ENCODE measurements at places on chromosomes 12 and 14.

DNA sequence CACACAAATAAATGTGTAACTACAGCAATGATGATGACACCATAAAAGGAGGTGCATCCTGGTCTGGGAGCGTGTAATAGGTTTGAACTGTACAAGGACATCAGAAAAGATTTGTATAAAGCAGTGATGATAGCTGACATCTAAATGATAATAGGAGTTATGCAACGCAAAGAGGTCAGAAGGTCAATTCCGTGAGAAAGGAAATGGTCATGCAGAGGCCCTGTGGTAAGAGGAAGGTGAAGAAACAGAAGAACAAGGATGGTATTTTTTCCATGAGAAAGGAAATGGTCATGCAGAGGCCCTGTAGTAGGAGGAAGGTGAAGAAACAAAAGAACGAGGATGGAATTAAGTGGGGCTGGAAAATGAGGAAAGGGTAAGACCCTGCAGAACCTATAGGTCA, 106.7 kb upstream of the TMPO start:
- no peak for DNase-seq

DNA sequence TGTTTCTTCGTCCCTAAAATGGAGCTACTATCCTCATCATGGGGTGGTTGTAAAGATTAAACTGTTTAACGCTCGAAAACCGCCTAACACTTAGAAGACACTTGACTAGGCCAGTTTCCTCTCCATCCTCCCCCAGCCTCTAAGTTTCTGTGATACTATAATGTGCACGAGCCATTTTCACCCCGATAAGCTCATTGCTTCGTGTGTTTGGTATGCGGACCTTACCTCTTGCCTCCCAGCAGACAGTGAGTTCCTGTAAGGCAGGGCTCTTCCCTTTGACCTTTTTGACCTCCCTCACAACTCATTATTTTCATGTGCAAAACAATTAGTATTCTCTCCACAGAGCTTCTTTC, 499 bp upstream of the GXYLT1 start:
- DNase-seq: no peak

GRCh38 chr12:50112456-50113218, 601 bp downstream of the COX14 start:
- DNase-seq: peak; percentile 35

- DNase-seq: no peak
These were observed 187.8 kb upstream of the LRFN5 start for GRCh38 chr14:41418851-41419250.

GRCh38 chr12:120290609-120291305, 946 bp downstream of the RNU4-2 start:
- DNase-seq: peak; percentile 17

DNA sequence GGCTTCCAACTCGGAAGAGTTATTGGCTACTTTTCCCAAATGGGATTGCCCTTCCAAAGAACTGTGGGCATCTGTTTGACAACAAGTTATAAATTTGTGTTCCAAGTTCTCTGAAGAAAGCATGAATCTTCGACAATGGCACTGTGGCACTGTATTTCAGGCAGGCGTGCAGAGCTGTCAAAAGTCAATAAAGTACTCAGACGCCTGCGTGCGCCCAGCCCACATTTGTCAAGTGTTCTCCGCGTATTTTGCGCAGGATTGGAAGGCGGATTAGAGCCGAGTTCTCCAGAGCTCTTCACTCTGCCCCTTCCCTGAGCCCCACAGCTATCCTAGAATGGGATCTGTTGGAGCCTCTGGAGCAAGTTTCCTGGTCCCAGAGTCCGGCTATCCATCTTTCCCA, 103.2 kb downstream of the SLC25A47 start:
- DNase-seq: no peak

GRCh38 chr14:55103005-55103640, 25.9 kb upstream of the LGALS3 start:
- no peak for DNase-seq

GRCh38 chr14:71056168-71056567, 148.9 kb downstream of the PCNX1 start:
- DNase-seq: no peak

DNA sequence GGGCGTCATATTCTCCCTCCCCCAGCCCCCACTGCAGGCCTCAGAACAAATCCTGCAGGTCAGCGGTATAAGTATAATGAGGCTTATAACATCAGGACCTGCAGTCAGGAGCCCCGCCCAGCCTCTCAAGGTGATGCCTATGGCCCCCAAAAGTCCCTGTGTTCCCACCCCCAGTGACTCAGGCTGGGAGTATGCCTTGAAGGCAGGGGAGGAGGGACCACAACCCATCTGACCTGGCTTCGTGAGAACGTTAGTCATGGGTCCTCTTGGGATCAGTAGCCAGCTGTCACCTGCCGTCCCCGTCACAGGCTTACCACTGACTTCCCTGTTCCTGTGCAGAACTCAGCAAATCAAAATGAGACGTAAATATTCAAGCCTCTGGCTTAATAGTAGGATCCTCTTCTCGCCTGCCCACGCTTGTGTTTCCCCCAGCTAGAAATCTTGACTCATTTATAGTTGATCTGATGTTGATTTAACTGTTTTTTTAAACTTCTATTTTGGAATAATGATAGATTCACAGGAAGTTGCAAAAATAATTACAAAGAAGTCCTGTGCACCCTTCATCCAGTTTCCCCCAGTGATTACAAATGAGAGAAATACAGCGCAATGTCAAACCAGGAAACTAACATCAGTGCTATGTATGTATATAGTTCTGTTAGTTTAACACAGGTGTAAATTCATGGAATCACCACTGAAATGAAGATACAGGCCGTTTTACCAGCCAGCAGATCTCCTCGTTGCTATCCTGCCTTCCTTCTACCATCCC, 107.5 kb downstream of the ADGRD1 start:
- DNase-seq: no peak

GRCh38 chr14:68730811-68731425, 61.9 kb downstream of the ZFP36L1 start:
- no peak for DNase-seq

DNA sequence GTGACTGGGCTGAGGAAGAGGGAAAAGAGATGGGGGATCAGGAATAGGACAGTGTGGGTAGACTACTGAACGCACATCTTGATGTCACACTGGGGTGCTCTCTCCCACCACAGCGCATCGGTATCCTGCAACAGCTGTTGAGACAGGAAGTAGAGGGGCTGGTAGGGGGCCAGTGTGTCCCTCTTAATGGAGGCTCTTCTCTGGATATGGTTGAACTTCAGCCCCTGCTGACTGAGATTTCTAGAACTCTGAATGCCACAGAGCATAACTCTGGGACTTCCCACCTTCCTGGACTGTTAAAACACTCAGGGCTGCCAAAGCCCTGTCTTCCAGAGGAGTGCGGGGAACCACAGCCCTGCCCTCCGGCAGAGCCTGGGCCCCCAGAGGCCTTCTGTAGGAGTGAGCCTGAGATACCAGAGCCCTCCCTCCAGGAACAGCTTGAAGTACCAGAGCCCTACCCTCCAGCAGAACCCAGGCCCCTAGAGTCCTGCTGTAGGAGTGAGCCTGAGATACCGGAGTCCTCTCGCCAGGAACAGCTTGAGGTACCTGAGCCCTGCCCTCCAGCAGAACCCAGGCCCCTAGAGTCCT, 6.9 kb downstream of the C1QL4 start:
- no peak for DNase-seq

DNA sequence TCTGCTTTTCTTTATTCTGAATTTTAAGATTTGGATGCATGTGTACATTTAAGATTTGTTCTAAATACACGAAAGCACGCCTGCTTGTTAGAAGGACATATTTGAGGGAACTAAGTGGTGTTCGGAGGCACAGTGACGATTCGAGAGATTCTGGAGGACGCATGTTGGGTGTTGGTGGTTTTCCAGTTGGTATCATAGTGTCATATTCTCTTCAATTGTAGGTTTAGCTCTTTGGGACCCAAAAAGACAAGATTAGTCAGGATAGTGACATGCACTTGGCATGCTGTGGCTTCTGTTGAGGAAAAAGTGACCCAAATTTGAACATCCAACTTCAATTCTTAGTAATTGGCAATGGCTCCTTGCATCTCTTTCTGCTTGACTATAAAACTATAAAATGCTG, 30.1 kb downstream of the PRKCH start:
- DNase-seq: no peak

GRCh38 chr14:75917946-75918335, 63.9 kb downstream of the TGFB3 start:
- no peak for DNase-seq

GRCh38 chr12:125092872-125093680, 27.8 kb downstream of the AACS start:
- DNase-seq: no peak

GRCh38 chr14:89502966-89503365, 85.9 kb upstream of the FOXN3 start:
- no peak for DNase-seq

DNA sequence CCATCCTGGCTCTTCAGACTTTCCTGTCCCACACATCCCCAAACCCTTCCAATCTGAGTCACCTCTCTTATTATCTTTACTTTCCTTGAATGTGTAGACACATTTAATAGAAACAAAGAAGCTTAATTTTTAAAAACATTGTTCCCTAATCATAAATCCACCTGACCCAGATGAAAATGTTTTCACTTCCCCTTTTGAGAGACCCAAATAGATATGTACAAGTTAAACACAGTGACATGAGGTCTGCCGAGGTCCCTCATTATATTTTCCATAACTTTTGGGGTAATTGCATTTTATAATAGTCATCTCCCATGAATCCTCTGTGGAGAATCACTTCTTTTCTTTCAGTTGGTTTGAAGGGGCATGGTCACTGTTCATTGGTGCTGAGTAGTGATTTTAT, 191.1 kb downstream of the GRIN2B start:
- no peak for DNase-seq

GRCh38 chr12:111024205-111024801, 103.9 kb upstream of the MYL2 start:
- peak; percentile 81 for DNase-seq

GRCh38 chr12:109125791-109126190, 9.4 kb downstream of the ACACB start:
- DNase-seq: no peak

- DNase-seq: no peak
These were observed 12.7 kb upstream of the HNF1A start for GRCh38 chr12:120965534-120966091.

GRCh38 chr12:69508091-69508490, 37.9 kb downstream of the FRS2 start:
- DNase-seq: no peak

- no peak for DNase-seq
These were observed 37.6 kb upstream of the SMOC1 start for GRCh38 chr14:69841656-69842055.

DNA sequence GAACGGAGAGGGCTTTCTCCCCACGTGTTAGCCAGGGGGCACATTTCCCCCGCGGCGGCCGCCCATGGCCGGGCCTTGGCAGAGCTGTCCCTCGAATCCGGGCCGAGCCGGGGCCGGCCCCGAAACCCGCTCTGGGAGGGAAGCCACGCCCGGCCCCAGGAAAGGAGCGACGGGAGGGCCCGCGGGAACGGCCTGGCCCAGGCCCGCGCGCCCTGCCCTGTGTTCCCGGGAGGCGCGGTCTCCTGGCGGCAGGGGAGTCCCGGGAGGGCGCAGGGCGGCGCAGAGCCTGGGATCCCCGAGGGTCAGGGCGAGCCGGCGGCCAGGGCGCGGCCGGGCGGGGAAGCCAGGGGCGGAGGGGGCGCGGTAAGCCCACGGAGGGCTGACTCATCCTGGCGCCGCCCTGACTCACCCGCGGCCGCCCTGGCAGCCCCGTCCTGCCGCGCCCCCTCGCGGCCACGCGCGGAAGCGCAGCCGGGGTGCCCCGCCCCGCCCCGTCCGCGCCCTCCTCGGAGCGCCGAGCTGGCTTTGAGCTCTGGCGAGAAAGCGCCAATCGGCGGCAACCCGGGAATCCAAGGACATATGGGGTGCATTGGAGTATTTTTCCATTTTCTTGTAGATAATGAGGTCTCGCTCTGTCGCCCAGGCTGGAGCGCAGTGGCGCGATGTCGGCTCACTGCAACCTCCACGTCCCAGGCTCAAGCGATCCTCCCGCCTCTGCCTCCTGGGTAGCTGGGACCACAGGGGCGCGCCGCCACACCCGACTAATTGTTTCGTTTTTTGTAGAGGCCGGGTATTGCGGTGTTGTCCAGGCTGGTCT, 31.8 kb upstream of the PLEKHG6 start:
- DNase-seq: peak; percentile 91

DNA sequence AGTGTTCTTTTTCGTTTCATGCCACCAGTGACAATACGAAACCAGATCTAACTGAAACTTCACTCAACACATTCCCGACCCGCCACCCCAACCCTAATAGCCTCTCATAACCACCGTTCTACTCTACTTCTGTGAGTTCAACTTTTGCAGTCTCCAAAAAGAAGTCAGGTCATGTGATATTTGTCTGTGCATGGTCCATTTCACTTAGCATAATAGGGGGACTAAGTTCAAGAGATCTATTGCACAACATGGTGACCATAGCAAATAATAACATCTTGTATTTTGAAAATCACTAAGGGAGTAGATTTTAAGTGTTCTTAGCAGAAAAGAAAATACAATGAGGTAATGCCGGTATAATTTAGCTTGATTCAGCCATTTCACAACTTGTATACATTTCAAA, 376.4 kb downstream of the DIO2 start:
- no peak for DNase-seq

DNA sequence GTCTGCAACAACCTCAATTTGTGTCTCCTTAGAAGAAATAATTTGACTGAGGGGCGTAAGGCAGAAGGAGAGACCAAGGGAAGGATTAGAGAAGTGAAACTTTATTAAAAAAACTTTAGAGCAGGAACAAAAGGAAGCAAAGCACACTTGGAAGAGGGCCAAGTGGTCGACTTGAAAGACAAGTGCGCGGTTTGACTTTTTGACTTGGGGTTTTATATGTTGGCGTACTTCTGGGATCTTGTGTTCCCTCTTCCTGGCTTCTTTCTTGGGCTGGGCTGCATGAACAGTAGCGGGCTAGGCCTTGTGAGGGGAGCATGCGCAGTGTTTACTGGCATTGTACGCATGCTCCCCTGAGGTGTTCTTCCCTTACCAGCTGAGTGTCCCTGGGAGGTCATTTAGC, 369.3 kb upstream of the DCN start:
- no peak for DNase-seq

GRCh38 chr12:27462151-27462694, 15.7 kb downstream of the SMCO2 start:
- no peak for DNase-seq

- DNase-seq: no peak
These were observed 89.6 kb downstream of the SCARB1 start for GRCh38 chr12:124774054-124774461.

DNA sequence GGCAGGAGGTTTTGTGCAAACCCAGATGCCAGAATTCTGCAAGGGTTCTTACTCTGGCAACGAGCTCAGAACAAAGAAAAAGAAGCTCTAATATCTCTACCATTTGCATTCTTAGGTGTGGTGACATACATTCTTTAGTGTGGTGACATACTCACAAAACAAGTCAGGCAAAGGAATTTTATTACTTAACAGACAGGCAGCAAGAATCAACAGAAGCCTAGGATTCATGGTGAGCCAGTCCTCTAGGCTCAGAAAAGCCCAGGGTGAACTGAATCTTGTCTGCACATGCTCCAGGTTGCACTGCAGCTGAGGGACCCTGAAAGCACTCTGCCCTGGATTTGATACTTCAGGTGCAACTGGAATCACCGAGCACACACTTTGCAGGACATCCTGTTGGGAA, 122.4 kb upstream of the PTPRQ start:
- DNase-seq: no peak
